ENCODE measurements at places on chromosomes 7 and 10.
A peak's percentile ranks its signal among the peaks of the same experiment; 100 is the strongest.

DNA sequence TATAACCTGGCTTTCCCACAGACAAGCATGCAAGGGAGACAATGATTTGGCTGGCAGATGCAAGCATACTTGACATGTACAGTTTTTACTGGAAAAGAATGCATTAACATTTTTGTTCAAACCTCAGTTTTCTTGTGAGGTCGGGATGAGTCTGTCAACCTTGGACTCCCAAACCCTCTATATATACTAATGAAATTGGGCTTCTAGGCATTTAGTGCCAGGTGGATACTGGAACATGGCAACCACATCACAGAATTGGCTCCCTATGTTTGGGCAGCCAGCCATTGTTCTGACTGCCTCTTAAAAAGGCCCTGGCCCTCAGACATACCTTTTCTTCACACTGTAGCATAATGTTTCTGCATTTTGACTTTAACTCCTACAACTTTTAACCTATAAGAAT lies 39.1 kb downstream of the CDK6 start:
- no peak for DNase-seq

- no peak for DNase-seq
Measured at GRCh38 chr10:78028438-78029268, 662 bp downstream of the POLR3A start.

DNA sequence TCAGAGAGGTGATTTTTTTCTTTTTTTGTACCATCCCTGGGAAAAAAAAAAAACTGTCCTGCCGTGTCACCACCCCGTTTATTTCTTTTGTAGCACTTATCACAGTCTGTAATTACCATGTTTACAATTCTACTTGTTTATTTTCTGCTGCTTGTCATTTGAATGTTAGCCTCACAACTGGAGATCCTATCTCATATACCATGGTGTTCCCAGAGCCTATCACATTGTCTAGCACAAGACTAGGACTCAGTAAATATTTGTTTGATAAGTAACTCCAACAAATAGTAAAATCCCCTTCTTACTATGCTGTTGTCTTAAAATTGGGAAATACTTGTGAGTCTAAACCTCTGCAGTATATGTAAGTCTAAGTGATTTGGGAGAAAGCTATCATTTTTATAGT lies 36.0 kb downstream of the MKLN1 start:
- DNase-seq: no peak

DNA sequence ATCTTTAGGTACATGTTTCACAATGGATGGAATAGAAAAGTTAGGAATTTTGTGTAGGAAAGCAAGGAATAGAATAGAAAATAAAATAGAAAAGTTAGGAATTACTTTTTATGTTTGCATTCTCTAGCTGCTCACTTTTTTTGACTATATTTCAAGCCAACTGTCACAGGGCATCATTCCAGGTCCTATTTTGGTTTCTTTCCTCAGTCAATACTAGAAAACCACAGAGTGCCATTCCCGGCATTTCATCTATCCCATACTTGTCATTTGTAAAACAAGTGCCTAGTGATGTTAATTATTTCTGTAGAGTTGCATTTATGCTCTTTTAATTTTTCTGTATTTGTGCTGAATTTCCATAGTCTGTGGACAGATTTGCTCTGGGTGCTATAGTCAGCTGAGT lies 66.2 kb downstream of the SDK1 start:
- DNase-seq: no peak

DNA sequence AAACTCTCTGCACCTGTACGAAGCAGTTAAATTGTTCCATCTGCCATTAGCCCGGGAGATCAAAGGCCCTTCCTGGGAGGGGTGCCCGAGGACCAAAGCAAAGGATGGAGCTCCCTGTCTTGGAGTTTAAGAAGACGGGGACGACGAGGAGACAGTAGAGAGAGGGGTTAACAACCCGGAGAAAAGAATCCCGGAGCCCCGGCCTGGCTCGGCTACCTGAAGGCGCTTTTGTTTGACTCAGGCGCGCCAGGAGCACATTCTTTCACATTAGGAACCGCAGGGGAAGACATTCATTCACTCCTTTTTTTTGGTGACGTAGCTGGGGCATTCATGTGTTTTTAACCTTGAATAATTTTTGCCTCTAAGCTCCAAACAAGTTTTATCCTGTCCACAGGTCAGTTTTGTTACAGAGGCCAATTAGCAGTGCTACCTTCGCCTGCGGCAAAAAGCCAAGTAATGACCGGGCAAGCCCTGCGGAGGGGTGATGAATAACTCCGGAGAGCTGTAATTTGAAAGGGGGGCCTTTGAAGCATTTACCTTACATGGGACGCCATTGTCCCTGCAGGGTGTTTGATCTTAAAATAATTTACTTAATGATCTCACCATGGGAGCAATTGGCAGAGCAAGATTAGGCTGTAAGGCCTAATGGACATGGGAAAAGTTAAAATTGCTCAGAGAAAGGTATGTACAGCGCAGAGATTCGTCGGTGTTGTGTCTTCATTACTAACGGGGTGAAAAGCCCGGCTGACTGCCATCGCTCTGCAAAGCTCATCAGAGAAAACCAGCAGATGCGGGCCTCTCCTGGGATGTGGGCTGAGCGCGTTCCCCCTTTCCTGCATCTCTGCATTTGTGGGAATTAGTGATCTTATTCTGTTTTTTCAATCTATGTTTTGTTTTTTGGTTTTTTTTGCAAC lies 258.0 kb upstream of the SP4 start:
- no peak for DNase-seq

DNA sequence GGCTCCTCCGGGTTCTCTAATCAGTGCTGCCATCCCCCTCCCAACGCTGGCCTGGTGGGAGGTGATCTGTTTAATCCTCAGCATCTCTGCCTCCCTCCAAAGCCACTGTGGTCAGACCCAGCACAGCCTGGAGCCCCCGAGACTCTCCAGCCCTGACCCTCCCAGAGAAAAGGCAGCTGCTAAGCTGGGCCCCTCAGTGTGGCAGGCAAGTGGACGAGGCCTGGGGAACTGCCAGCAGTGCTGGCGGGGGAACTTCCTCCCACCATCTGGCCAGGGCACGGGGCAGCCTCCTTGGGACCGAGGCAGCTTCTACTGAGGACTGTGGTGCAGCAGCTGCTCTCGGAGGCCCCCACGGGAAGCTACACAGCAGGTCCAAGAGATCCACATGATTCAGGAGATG lies 51.1 kb downstream of the DPYSL4 start:
- DNase-seq: no peak

DNA sequence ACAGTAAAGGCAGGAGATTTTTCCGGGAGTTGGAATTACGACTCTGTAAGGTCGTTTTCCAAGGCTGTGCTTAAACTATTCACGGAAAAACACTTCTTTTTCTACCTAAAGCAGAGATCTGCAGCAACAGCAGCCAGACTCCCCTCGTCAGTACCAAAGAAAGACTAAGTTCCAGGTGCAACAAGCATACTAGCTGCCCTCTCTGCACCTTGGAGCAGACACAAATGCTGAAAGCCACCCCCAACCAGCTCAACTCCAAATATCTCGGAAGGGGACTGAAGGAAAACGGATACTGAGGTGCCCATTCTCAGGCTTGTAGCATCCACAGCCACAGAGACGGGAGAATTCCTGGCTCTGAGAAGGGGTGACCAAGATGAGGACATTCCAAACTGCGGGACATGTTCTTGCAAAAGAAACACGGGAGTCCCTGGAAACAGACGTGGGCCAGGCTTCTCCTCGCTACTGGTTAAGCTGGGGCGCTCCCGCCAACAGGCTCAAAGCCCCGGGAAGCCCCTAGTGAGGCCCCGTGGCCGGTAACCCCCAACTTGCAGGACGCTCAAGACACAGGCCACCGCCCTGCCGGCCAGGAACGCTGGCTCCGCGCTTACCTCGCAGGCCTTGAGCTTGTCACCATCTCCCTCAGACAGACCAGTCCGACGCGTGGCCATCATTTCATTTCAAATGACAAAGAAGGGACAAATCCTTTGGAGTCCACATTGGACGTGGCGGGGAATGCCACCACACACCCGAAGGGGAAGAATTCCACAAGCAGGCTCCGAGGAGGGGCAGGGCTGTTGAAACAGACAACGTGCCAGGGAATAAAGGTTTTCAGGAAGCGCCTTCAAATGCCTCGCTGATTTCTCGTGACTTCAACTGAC lies 2.2 kb downstream of the ARHGAP21 start:
- peak; percentile 33 for DNase-seq
